ENCODE measurements at places on chromosomes 7 and 10. TPM values are rescaled to one million over a fixed set of nuclear protein-coding genes. Genes with fewer than 3 reads are reported as not detected.

GRCh38 chr7:80475383-80475782 is 36.5 kb downstream of the GNAT3 start:
- no peak for DNase-seq

Gene DOCK4
- 9.8 TPM for polyA plus RNA-seq

Gene SPOCK2
- 3.8 TPM for polyA plus RNA-seq

DNA sequence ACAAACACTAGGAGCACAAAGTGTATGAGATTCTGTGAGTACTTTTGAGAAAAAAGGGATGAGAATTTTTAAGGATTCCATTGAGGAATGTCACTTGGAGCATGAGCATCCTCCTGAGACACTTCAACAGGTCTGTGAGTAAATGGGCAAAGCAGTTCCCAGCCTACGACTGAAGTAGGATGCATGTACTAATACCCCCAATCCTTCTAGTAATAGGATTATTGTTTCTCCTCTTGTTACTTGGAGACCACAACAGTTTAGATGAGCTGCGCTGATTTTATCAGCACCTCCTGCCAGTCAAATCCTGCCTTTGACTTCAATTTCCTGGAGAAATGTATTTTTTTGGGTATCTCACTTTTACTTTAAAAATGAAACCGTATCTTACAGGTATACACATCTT is 820 bp downstream of the BBS9 start:
- peak; percentile 24 for DNase-seq

Gene NFKB2
- 21.2 TPM for polyA plus RNA-seq

Gene ASB10
- 4.3 TPM for polyA plus RNA-seq

DNA sequence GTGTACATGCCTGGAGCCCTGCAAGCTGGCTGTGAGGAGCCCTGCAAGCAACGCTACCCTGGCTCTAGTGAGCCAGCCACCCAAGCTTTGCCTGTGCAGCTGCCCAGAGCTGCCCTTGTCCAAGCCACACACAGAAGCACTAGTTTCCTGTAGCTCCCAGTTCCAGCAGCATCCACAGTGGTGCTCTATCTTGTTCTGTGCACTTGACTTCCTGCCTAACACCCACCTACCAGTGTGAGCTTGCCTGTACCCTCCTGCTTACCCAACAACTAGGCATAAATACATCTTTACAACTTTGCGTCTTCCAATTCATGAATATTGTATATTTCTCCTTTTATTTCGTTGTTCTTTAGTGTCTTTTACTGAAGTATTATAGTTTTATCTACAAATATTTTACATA is 32.2 kb upstream of the ZNF518A start:
- DNase-seq, result no peak

- DNase-seq, result no peak
Measured at GRCh38 chr10:373015-373414, 237.8 kb downstream of the ZMYND11 start.

GRCh38 chr10:109588259-109588658 is 335.1 kb downstream of the XPNPEP1 start:
- no peak for DNase-seq

- no peak for DNase-seq
Measured at GRCh38 chr7:158602905-158603772, 15.5 kb upstream of the PTPRN2 start.

Gene ANKRD61
- 0.90 TPM for polyA plus RNA-seq

- no peak for DNase-seq
Measured at GRCh38 chr7:100679129-100679926, 5.8 kb downstream of the GNB2 start.

DNA sequence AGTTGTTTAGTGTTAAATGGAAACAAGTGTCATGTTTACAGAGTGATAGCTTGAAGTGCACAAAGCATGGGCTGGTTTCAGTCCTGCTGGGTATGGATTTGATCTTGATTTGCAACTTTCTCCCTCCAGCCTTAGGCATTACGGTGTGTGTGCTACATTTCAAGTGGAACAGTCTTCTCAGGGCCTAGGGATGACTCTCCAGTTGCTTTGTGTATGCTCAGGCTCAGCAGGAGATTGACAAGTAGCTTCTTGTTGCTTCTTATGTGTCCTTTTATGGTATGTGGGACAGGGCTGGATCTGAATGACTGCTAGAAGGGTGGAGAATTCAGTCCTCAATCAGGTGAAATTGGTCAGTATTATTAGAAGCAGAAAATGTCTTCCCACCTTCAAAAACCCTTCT is 51.3 kb upstream of the PLEKHA1 start:
- DNase-seq, result no peak

DNA sequence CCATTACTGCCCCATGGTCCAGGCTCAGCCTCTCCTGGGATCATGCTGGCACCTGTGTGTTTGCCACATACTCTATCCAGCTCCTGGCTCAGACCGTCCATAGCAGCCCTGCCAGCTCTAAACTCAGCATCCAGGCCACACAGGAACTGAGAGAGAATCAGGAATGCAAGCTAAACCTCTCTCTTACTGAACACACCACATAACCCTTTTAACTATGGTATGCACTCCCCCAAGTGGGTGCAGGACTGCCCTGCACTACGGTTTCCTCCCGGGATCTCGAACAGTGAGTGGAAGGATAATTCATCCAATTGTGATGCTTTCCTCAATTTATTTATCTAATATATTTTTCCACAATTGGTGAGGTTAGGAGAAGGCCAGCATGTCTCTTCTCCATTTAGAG is 17.1 kb upstream of the ZNF800 start:
- DNase-seq, result no peak

GRCh38 chr7:33760834-33761233 is 144.5 kb upstream of the BMPER start:
- DNase-seq, result no peak

DNA sequence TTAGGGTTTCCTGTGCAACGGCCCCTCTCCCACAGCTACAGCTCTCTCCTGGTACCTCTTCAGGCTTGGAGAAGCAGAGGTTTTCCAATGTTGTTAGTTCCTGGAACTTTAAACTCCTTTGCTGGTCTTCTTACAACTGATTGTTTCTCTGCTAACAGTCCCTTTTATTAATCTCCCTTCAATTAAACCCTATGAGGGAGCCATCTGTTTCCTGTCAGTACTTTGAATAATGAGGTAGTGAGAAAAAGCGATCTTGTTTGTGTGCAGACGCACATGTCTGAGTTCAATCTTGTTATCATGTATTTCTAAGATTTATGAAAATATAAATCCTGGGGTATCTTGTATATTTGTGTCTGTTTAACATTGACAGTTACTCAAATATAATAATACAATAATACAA is 102.4 kb downstream of the MDFIC start:
- no peak for DNase-seq

Gene LRRC61
- 5.9 TPM for polyA plus RNA-seq

Gene ZP3
- 6.2 TPM for polyA plus RNA-seq

GRCh38 chr10:110330675-110331074 is 26.0 kb upstream of the SMNDC1 start:
- no peak for DNase-seq

DNA sequence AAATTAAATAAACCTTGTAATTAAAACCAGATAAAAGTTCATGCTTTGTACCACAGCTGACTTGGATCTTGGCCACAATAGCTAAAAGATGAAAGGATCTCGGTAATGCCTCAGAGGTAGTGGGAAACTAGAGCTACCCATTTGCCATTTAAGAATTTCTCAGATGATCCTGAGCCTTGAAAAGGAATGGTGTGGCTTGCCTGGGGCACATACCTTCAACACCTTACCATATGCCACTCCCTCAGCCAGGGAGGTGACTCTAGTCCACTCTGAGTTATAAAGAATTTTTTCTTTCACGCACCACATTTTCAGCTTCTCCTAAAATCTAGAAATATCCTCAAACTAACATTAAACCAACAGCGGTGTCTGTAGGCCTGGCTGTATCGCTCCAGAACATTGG is 516.3 kb upstream of the TEX47 start:
- no peak for DNase-seq

Gene AKR1B1
- 111 TPM for polyA plus RNA-seq

GRCh38 chr10:11425296-11425610 is 186.2 kb downstream of the USP6NL start:
- DNase-seq, result peak; percentile 65

Gene UBN2
- 7.5 TPM for polyA plus RNA-seq

DNA sequence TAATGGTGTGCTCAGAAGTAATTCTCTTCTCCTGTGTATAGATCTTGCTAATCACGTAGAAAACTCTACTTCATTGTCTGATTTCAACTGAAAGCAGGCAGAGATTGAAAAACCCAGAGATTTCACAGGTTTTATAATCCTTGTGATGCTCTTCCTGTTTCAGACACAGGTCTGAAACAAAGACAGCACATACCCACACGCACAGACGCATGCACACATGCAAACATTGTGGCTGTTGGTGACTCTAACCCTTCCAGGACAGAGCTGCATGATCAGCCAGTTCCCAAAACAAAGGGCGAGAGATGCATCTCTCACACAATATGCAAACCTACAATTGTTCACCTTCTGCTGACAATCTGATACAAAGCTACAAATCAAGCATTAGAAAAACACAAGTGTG is 11.1 kb upstream of the TFEC start:
- no peak for DNase-seq

Gene HOXA10
- polyA plus RNA-seq, result 33.5 TPM

DNA sequence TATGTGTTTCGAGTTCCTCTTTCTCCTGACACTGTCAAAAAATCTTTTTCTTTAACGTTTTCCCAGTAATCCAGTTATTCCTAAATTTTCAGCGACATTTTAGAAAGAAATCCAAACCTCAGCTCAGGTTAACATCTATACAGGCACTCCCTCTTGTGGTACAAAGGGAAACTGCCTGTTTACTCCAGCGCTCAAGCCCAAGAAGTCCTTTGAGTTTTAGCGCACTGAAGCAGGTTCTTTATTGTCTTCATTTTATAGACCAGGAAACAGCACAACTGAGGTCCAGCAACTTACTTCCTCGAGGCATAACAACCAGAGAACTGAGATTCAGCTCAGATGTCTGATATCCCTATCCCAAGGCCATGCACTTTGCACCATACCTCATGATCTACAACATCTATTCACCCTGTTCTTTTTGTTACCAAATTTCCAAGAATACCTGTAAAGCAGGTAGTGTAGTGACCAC is 287.2 kb upstream of the MKLN1 start:
- peak; percentile 73 for DNase-seq

Gene WDFY4
- polyA plus RNA-seq, result 3.5 TPM

Gene ACTL6B
- 0.40 TPM for polyA plus RNA-seq

Data from muscle of leg (tissue), 16 donors.